ENCODE measurements at places on chromosomes 7 and 10.
A peak's percentile ranks its signal among the peaks of the same experiment; 100 is the strongest.

DNA sequence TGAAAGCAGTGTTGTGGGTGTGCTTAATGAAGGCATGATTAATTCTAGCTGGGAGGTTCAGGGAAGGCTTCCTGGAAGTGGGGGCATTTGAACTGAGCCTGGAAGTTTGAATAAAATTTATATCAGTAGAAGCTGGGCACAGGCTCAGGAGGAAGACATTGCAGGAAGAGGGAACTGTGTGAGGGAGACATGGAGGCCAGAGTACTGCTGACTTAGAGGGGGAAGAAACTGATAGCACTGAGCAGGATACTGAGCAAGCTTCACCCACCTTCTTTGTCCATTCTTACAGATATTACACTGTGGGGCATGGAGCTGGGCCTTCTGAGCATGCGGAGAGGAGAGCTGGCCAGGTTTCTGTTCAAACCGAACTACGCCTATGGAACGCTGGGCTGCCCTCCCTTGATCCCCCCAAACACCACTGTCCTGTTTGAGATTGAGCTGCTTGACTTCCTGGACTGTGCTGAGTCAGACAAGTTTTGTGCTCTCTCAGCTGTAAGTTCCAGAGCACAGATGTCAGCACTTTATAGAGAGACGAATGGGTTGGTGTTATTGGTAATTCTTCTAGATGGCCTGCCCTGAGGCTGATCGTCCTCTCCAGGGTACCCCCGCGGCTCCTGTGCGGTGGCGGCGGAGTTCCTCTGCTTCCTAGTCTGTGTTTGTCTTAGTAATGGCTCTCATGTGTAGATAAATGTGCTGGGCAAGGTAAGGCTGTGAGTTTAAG, 2.1 kb downstream of the FKBP6 start:
- no peak for DNase-seq

DNA sequence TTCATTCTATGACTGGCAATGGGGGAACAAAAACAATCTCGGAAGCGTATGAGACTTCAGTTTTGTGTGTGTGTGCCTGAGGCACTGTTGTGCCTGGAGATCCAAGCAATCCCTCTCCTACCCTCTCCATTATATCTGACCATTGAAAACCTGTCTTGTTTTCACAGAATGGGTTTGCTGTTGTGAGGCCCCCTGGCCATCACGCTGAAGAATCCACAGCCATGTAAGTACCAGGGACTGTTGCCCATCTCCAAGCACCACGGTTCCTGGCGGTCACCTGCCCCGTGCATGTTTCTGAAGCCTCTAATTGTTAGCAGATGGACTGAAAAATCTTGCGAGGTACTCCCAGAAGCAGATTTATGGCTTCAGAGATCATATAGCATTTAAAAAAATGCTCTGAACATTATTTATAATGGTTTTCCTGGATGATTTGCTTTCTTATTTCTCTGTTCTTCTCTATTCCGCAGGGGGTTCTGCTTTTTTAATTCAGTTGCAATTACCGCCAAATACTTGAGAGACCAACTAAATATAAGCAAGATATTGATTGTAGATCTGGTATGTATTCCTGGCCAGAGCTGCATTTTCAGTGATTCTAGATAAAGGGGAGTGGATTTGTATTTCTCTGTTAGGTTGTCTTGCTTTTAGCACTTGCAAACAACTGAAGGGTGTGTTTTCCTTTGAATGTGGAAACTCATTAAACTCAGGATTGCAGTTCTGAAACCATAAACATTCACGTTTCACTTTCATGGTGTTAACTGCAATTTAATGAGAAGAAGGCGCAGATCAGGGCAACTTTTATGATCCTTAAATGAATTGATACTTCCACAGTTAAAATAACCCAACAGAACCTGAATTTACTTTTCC, 288.2 kb downstream of the TWIST1 start:
- no peak for DNase-seq

DNA sequence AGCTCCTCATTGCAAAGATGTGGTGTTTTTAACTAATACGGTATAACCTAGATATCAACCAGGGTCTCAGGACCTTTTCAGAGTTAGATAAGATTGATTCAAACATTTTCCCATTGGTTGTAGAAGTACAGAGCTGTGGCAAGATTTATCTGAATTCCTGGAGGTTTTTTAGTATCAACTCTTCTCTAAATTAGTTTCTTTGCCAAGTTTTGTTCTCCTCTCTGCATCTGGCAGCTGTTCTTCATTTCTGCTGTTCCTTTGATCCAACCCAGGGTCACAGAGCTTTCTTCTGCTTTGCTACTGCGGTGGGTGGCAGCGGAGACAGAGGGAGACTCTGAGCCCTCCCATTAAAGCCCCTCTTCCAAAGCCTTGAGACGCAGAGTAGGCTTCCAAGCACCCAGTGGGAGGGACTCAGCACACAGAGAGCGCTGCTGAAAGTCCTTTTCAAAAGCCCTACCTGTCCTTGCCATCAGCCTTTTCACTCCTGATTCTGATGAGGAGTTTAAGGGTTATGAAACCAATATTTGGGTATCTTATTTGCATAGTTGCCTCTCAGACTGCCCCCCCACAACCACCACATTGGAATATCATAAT, 146.3 kb upstream of the EEPD1 start:
- DNase-seq: no peak

- no peak for DNase-seq
Measured at GRCh38 chr10:35448687-35449662, 112.7 kb downstream of the CCNY start.

GRCh38 chr7:110407706-110408105, 683.2 kb upstream of the LRRN3 start:
- DNase-seq: no peak

- DNase-seq: no peak
Measured at GRCh38 chr7:45130910-45131309, 19.4 kb upstream of the TBRG4 start.

DNA sequence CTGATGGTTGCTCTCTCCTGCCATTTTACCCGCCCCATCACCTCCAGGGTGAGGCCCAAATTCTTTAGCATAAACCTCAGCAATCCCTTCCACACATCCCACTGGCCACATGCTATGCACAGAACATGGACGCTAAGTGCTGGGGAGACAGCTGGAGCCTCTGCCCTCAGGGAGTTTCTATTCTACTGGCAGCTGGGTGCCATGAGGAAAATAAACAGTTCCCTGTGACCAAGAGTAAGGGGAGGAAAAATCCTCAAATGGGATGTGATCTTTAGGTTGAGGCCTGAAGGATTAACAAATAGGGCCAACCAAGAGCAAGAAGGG, 1.2 kb downstream of the PARP12 start:
- no peak for DNase-seq

GRCh38 chr7:120916121-120916520, 34.5 kb upstream of the ING3 start:
- DNase-seq: no peak

GRCh38 chr10:59888781-59889435, 17.4 kb downstream of the CCDC6 start:
- DNase-seq: no peak

GRCh38 chr7:144812379-144813283, 23.2 kb downstream of the TPK1 start:
- DNase-seq: no peak

- peak; percentile 49 for DNase-seq
Measured at GRCh38 chr10:102394801-102395399, 605 bp upstream of the NFKB2 start.

DNA sequence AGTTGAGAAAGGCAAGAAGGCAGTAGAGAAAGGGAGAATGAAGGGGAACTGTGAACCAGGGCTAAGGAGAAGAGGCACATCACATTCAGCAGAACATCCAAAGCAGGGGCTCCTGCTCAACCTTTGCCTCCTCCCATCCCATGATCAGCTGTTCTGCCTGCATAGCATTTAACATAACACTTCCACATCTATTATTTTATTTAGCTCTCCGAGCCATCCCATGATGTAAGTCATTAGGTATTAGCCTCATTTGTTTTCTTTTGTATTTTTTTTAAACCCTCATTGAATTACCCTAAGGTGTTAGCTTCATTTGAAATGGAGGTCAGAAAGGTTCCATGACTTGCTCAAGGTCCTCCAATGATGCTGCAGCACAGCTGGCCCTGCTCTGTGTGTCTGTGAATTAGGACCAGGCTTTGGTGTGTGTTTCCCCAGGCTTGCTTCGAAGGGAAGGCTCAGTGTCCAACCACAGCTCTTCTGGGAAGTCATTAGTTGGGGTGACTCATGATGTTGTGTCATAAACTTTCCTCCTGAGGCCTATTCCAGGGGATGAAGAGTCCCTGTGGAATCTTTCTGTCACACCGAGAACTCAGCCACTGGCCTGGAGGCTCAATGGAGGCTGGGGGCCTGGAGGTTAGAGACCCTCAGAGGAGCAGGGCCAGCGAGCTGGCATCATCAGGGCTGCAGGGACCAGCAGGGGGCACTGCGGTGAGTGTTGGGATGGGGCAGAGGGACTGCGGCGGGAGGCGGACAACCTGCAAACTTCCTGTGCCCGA, 16.5 kb downstream of the NPFFR1 start:
- DNase-seq: peak; percentile 19

- DNase-seq: no peak
Measured at GRCh38 chr7:28520074-28521015, 108.0 kb downstream of the CREB5 start.

DNA sequence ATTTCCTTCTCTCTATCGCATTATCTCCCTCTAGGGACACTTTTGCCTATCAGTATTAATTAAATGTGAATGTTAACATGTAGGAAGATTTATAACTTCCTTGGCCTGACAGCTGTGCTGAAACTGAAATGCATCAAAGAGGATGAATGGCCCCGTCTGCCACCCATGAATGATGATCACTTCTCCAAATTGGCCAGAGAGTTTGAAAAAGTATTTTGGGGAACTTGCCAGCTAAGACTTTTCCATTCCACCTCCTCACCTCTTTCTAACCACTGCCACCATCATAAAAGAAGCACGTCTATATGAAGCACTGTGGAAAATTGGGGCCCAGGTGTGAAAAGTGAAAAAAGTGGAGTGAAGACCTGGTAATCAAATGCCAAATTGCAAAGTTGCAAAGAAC, 25.4 kb upstream of the ST8SIA6 start:
- DNase-seq: no peak

DNA sequence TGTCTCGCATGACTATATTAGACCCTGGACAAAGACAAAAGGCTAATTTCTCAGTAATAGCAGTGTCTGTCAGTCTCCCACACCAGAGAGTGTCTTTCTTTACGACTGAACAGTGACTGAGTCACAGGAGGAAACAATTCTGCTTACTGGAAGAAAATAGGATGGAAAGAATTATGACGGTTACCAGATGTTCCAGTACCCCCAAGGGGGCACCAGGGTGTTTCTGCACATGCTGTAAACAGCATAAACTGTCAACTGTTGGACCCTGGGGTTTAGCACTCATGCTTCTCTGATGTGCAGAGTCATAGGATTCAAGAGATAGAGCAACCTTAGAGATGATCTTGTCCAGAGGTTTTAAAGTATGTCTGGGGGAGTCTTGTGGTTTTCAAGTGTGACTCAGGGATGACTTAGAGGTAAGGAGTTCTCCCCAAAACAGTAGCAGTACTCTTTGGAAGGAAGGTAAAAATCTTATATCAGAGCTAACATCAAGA, 291.7 kb downstream of the THSD7A start:
- DNase-seq: no peak

DNA sequence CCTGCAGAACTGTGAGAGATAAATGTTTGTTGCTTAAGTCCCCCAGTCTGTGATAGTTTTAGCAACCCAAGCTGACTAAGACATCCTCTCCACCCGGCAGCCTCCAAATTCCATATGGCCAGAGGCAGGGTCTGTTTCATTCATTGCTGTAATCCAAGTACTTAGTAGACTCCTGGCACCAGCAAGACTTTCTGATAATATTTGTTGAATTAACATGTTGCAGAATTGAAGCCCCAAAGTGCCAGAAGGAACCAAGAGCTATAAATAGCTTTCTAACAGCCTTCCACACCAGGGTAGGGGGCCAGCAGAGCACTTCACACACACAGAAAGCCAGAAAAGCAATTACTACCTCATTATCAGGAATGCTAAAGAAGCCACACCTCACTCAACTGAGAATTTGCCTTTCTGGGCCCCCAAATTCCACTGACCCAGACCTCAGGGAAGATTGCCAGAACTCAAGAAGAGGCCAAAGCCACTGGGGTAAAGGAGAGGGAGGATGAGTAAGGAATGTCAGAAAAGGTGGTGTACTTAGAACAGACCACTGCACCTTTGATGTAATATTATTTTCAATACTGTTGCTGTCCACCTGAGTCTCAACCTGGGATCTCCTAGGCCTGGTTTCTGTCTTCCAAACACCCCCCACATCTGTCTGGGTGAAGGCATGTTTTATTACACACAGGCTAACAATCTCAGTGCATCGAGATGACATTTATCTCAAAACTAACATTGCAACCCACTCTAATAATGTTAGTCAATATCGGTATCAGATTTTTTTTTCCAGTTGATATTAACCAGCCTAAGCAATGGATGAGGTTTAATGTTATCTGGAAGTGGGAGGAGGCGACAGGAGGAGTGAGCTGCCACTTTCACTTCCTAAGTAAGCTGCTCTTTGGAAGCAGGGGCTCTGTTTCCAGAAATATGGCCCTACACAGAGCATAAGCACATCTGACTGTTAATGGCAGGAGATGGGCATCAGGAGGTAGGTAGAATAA, 5.5 kb downstream of the NOD1 start:
- DNase-seq: no peak

- DNase-seq: no peak
Measured at GRCh38 chr7:96303686-96304443, 18.0 kb downstream of the SLC25A13 start.

DNA sequence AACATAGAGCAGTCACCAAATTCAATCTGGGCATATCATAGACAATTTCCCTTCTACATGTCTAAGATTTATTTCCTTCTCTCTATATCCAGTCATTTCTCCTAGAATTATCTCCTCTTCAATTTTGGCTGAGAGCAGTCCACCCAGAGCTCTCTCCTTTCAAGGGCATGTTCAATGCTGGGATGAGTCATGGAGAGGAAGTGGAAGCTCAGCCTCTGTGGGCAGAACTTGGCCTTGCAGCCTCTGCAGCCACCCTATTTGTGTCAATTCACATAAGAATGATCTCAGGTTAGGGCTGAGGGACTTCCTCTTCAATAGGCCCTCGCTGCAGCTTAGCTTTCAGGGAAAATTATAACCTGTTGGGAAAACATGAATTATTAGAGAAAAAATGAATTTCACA, 560.8 kb downstream of the POM121L12 start:
- no peak for DNase-seq

GRCh38 chr10:43110338-43111071, 27.7 kb upstream of the CSGALNACT2 start:
- DNase-seq: no peak

DNA sequence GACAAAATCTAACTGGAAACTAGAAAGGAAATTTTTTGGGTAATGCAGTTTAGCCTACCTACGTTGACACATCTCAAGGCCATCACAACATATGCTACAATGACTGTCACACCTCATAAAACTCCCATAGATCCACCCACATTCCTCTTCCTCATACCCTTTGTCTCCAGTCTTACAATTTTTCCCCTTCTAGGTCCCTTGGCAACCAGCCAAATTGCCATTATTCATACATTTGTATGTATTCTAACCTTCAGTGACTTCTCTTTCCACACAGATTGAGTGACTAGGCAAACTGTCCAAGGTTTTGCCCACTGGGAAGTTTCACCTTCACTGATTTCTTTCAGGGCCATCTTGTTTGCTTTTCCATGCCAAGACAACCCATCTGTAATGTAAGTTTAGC, 100.5 kb upstream of the TPK1 start:
- DNase-seq: no peak
